ENCODE measurements at places on chromosomes 12 and 14.
A peak's percentile ranks its signal among the peaks of the same experiment; 100 is the strongest.

- no peak for DNase-seq
Measured at GRCh38 chr12:12840580-12840899, 27.4 kb downstream of the DDX47 start.

DNA sequence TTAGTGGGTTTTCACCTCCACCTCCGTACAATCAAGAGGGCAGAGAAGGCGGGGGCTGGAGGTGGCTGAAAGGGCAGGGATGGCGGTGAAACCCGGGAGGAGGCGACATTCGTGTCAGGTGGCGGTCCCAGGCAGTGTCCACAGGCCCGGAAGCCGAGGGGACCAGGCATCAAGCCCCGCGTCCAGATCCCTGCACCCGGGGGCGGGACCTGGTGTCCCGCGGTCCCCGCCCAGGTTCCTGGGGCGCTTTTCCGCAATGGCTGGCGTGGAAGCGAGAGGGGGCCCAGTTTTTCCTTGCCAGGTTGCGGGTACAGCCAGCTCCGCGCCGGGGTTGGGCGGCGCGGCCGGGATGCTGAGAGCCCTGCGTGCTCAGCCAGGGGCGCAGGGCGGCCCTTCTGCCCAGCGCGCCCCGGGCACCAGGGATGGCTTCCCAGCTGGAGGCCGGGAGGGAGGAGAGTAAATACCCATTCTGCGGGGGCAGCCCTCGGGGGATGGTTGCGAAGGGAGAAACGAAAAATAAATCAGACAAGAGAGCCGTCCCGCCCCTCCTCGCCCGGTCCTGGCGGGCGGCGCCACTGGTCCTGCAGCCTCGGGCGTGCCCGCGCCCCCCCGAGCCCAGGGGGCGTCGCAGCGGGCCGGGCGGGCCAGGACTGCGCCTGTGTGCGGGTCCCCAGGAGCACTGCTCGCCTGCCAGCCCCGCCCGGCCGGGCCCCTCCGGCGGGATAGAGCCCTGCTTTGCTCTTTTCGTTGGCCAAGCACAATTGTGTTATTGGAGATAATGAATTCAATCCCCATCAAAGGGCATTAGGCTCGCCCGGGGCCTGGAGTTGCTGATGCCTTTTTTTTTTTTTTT is 11.5 kb downstream of the FOXA1 start:
- DNase-seq, result peak; percentile 81

DNA sequence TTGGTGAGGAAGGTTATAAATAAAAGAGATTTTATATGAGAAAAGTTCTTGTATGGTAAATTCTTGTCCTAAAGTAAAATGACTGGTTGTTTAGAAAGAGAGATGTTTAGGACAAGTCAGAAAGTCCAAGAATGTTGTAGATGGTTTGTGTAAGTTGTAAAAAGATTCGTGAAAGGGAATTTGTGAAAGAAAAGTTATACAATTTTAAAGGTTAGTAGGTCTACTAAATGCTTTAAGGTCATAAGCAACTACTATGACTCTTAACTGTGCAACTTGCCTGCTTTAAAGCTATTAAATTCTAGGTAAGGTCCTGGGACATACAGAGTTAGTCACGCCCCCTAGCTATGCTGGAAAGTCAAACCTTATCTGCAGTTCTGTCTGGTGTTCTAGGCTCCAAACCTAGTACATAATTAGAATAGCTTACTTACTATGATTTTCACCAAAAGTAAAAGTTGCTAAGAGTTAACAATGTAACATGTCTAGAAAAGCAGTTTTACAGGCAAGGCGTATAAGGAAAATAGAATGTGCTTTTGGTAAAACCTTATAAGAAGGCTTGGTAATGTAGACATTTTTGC is 11.2 kb upstream of the DHRS2 start:
- DNase-seq, result no peak

DNA sequence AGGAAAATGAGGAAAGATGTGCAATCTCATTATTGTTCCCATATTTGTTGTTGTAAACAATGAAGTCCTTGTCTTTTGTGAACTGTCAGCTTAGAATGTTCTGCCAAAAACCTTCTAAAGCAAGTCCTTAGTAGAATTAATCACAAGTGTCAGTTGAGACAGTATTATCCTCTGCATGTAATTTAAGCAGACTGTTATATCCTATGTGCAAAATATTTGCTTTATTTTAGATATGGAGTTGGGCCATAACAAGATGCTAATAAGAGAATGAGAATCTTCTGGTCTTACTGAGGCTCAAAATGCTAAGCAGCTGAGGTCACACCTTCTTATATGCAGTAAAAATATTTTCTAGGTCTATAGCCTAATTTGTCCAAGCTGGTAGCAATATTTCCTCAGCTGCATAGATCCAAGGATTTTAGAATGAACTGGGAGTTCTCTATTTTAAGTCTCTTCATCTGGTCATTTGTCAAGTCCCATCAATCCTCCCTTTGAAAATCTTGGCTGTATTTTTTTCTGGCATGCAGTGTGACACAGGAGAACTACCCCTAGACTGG is 222.3 kb upstream of the NAV3 start:
- no peak for DNase-seq

DNA sequence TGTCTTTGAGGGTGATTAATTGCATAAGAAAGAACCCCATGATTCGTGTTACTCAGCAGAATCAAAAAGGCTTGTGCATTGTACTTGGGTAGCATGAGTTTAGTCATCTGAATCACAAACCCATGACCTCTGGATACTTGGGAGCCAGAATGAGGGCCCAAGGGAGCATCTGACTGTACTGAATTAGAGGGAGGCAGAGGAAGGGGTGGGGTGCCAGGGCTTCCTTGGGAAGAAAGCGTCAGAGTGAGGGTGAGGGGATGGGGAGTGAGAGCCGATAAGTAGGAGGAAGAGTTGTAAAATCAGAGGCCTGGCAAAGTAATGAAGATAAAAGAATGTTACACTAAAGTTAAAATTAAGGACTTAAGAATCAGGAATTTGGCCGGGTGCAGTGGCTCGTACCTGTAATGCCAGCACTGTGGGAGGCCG is 29.8 kb downstream of the GPRC5D start:
- DNase-seq, result no peak

GRCh38 chr12:77946541-77947061 is 115.9 kb downstream of the NAV3 start:
- peak; percentile 29 for DNase-seq

- DNase-seq, result no peak
Measured at GRCh38 chr14:35144029-35144428, 21.7 kb downstream of the PRORP start.

- DNase-seq, result no peak
Measured at GRCh38 chr12:130649101-130650045, 66.7 kb downstream of the RIMBP2 start.

DNA sequence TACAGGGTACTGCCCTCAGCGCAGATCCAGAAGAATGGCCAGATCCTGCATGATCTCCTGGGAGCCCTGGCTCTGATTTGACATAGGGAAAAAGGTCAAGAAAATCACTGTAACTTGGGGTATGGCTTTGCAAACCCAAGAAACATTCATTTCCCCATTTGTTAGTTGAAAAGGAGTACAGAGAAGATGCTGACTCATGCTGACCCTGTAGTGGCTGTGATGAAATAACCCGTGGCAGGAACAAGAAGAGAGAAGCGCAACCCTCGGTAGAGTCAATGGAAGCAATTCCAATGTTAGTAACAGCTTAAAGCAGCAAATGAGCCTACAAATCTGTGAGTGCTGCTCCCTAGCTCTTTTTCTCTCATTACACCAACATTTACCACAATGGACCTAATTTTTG is 281.6 kb upstream of the NPAS3 start:
- no peak for DNase-seq

DNA sequence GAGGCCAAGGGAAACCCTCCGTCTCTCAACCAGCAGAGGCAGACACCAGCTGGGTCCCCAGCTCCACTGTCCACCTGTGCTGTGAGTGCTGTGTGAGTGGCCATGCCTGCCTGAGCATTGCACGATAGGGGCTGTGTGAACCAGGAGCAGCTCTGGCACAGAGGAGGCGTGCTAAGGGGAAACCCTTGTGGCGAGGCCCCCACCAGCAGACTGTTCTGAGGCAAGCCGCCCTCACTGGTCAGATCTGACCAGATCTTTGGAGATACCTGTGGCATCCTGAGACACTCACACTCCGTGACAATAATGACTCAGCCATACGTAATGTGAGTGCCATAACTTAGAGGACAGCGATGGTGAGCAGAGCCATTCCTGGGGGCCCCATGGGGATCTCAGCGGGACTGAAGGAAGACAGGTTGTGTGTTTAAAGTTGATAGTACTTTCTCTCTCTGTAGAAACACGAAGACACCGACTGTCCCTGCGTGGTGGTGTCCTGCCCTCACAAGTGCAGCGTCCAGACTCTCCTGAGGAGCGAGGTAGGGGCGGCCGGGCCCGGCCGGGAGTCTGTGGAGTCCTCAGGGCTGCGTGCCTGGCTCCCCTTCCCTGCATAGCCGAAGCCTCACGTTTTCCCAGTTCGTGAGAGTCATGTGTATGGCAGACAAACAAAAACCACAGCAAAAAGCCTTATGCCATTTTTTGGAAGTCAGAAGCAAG is 36.6 kb upstream of the AMN start:
- no peak for DNase-seq

DNA sequence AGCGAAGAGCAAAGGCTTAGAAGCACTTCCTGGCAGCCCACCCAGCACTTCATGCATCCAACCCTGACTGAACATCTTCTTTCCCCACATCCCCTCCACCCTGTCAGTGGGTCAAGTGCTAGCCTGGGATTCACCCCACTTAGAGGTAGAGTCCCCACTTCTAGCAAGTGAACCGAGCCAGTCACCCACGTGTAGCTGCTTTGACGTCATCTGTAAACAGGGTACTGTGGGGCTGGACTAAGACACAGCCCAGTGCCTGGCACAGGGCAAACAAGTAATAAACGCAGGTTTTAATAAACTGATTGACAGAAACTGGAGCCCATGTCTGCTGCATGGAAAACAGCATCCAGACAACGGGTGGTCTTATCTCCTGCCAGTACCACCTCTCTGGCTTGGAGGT is 61.7 kb downstream of the ITPK1 start:
- DNase-seq, result no peak

- no peak for DNase-seq
Measured at GRCh38 chr12:32499048-32499447, 99.7 kb downstream of the FGD4 start.

All from left lung (tissue), 14 donors.